ENCODE measurements at places on chromosomes 2 and 18.

DNA sequence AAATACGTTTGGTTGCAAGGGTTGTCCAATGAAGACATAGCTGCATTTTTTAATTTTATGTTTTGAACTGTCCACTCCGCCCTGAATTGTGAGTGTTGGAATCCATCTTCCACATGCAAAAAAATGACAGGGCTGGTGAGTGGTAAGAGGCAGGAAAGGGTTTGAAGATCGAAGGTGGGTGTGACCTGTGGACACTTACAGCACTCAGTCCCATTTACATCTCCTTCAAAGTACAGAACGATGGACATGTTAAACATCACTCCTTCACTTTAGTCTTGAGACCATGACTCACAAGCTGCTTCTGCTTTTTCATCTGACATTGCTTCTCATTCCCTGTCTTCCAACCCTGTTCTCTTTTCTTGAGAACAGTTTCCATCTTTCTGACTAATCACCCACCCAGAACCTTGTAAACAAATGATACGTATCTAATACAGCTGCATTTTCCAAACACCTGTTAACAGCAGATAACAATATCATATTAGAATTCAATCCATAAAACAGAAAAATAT, 179.3 kb downstream of the ZNF516 start:
- no peak for DNase-seq

GRCh38 chr2:117737846-117738245, 76.6 kb upstream of the DDX18 start:
- DNase-seq = no peak

DNA sequence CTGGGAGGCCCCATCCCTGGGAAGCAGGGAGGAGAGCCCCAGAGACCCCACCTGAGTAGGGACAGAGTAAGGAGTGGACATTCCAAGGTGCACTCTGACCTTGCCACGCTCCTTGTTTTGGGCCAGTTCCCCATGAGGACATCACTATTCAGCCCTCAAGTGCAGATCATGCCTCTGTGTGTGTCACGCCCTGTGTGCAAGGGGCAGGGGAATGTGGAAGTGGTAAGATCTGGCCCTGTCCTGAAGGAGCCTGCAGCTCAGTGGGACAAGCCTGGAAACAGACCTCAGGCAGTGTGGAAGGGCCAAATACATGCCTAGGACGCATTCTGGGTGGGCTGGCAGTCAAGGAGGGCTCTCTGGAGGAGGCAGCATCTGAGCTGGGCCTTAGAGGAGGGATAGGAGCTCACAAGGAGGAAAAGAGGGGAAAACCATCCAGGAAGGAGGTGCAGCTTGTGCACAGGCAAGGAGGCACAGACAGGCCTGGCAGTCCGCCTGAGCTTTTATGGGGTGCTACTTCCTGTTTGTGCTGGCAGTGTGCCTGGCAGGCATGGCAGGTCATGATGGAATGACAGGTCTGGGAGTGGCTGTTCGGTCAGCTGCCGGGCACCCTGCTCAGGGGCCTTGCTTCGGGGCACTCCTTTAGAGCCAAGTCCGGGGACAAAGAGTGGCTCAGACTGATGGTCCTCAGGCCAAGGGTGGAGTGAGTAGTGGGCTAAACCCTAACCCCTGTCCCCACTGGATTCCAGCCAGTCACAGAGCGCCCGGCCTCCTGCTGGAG, 3.3 kb downstream of the KLHL30 start:
- no peak for DNase-seq

- no peak for DNase-seq
Observed at GRCh38 chr2:223591596-223591995, 10.6 kb downstream of the SCG2 start.

DNA sequence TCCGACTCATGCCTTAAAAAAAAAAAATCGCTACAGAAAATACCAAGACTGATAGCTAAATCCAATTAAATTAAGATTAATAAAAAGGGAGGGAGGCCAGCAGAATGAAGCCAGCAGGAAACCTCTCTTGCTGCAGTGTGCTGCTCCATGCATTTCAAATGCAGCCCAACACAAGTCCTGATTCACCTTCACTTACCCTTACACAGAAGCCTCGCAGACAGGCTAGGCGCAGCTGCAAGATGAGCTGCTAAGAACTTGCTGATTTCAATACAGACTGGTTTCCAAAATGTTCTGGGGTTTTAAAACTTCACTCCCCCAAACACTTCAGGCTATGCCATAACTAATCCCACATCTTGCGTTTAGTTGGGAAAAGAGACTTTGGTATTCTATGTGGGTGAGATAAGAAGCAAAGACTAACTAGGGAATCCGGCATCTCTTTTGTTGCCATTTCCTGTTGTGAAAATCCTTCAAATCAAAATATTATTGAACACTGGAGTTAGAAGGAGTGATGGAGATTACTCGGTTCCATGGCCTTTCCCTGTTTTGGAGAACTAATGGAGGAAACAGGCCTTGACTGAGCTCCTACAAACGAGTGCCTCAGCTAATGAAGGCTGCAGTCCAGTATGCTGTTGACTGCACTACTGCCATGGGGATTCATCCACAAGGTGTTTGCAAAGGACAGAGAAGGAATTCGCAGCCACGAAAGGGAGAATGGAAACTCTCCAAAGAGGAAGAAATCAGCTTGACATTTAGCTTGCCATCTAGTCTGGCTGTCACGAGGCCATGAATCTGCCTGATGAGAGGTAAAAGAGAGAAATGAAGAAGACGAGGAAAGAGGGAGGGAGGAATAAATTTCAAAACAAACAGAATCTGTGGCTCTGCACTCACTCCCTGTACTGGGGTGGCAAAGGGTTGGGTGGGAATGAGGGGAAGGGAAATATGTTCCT, 67.3 kb downstream of the CLHC1 start:
- DNase-seq = no peak

DNA sequence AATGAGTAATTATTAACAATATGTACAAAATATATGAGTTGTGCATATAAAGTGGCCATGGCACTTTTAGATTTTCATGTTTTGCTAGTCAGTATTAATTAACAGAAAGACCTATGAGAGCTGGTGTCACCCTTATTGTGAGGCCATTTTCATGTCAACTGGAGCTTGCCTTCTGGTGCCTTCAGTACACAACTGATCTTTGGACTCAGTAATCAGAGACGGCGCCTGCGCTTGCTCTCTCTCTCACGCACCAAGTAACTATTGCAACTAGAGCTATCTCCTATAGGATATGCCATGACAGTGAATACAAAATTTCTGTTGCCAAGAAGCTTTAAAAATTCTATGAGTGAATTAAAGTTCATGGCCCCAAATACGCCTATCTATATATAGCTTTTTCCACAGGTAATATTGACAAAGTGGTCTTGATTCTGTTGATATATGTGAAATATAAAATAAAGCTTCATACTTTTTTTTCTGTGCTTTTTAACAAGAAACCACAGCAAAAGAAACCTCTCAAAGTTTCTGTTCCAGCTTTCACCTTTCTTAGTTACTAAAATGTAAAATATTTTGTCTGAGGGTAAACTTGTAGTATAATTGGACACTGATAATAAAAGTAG, 2.9 kb downstream of the SERTAD2 start:
- no peak for DNase-seq

GRCh38 chr2:129443235-129443864, 536.1 kb upstream of the RAB6C start:
- DNase-seq = no peak

GRCh38 chr2:54546923-54547720, 91.0 kb downstream of the SPTBN1 start:
- DNase-seq = no peak

DNA sequence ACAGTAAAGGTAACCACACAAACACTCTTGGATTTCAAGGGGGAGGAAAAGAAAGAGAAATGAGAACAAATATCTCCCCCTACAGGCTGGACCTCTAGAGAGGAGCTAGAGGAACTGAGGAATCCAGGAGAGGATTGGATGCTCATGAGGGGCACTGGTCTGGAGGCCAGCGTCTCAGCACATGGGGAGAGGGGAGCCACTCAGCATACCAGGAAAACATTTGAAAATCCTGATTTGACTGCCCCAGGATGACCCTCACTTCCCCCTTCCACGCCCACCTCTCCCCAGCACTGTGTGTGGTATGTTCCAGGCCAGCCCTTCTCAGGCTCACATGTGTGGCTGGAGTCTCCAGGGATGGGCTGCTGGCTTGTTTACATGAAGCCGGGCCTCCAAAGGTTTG, 396.8 kb upstream of the ID2 start:
- no peak for DNase-seq

DNA sequence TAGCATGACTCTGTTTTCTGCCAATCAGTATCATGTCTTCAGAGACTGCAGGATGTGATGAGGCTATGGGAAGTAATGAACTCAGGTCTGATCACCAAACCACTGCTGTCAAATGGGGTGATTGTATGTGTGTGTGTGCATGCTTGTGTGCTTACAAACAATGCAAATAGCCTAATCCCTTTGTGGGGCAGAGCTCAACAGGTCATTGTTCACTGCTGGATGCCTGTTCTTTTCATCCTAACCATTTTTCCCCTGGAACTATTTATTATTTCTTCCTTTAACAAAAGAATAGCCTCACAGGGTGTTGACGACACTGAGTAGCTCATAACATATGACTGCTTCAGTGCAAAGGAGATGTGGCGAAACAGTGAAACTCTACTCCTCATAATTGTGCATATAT, 55.9 kb downstream of the NXPH2 start:
- DNase-seq = no peak

Measured in ovary (tissue), 10 donors.